ENCODE measurements at places on chromosomes 4 and X.

DNA sequence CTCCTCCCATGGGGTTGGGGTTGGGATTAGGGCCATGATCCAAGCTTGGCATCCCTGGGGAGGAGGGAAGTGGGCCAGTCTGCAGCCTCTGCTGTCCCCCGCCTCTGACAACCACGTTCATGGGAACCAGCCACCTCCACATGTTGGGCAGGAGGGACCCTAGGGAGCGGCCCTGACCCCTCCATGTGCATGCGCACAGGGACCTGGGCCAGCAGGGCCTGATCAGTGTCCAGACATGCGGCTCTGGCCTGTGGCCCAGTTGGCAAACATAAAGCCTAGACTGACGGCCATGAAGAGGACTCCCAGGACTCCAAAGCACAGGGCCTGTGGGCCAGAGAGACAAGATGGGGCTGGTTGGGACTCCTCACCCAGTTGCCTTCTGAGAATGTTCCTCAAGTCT is 11.3 kb downstream of the SLC38A5 start:
- DNase-seq: no peak

DNA sequence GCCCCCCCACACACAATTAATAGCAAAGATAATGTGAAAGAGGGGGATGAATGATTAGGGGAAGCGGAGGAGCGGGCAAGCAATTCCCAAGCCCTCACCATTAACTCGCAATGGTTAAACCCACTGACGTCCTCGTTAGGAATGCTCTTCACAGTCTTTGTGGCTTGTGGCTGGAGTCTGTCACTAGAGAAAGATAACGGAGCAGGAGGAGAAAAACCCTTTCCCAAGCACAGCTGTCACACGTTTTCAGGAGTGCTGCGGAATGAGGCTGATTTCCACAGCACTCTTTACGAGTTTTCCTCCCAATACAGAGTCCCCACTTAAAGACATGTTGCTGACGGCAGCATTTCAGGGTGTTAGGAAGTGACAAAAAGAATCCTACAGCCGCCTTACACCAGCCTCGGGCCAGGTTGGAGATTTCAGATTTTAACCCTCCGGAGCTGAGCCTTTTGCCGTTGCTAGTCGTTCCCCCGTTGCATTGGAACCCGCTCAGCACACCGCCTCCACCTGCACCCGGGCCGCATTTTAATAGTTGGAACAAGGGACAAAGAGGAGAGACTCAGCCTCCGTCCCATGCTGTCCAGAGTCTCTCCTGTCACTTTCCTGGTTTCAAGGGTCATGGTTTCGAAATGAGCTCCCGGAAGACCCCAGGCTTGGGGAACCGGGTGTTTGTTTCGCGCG is 92.2 kb downstream of the GEMIN8 start:
- no peak for DNase-seq

DNA sequence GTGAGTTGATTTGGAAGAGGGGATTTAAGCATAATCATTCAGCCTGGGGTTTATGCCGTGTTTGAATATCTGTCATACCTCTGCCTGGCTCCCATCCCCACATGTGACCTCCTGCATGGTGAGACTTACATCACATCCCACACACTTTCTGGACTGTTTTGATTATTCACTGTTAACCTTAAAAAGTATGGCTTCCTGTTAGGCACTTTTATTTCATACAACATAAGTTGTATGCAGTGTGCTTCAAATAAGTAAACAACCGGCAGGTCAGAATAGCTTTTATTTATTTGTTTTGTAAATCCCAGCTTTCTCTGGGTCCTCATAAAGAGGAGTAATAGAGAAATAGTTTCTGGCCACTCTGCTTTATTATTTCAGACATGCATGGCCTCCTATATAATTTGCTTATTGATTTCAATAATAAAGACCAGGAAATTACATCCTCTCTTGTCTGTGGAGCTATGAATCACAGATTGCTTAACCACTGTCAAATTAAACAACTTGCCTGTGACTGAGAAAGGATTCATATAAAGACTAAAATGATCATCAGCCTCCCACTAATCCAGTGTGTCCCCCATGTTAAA is 376.8 kb upstream of the ZFP42 start:
- DNase-seq: no peak

- DNase-seq: no peak
These were observed 669 bp downstream of the TMEM150C start for GRCh38 chr4:82560853-82561785.

DNA sequence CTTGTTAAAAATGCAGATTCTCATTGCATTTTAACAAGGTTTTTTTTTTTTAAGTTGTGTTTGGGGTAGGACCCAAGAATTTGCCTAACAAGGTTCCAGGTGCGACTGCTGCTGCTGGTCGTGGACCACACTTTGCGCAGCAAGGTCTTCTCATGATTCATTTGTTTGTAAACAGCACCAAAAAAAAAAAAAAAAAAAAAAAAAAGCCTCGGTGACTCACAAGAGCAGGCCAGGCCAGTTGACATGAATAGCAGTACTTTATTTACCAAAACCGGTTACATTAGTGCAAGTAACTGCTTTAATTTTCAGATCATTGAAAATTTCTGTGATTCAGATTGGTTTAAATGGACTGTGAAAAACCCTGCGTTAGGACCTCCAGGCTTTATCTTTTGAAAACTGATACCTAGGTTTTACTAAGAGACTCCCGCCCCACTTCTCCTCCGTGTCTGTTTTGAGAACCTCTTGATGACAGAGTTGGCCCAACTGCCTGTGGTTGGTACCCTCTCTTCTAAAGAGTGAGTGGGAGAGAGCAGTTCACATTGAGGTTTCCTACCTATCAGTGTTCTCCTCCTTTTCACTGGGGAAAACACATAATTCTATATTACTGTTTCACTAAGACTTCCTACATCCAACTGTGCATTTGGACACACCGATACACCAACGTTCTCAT is 86.2 kb downstream of the PHEX start:
- DNase-seq: no peak

- DNase-seq: no peak
These were observed 2.5 kb downstream of the USP51 start for GRCh38 chrX:55487143-55487542.

GRCh38 chrX:108420481-108420880 is 17.7 kb downstream of the COL4A6 start:
- DNase-seq: no peak

DNA sequence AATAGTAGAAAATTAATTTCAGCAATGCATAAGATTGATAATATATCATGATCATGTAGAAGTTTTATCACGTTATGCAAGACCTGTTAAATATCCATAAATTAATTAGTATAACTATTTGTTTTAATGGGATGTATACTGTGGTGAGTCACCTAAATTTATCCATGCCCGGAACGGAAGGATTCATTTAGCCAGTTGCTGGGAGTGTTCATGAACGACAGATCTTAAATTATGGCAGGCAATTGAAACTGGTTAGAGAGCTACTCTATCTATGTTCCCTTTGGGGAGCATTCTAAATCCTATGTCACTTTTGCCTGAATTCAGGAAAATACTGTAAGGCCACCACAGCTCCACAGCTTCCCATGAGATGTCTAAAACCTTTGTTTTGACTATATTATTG is 1950.5 kb upstream of the AGA start:
- DNase-seq: no peak

DNA sequence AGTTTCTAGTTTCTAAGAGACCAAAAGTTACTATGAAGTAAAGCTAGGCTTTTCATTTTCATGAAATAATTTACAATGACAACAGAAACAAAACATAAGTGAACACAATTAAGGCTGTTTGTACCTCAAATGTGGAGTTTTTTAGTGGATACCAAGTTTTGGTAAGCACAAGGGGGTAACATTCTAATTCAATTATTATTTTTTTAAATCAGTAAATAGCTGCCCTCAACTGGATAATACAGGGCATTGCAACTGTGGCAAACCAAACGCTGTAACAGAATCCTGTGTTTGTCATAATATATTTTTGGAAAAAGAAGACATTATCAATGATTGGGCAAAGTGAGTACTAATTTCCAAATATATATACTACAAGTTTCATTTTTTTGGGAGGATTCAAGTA is 150.3 kb downstream of the FBXW7 start:
- DNase-seq: no peak

DNA sequence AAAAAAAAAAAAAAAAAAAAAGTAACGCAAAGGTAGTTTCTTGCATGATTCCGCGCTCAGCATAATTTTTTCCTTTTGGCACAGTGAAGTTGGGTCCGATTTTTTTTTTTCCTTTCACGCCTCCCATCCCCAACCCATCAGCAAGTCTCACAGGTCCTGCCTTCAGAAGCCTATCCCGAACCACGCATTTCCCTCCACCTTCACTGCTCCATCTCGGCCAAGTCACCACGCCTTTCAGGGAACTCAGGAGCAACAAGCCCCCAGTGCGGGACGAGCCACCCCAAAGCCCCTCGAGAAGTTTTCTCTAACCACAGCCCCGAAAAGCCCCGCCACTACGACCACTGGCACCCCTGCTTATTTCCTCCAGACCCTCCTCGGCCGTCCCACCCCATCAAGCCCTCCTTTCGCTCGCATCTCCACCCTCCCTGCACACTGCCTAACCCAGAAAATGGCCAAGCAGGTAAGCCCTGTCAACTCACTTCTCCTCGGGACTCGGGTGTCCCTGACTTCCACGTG is 1.0 kb downstream of the SLBP start:
- DNase-seq: no peak

GRCh38 chr4:172631832-172632231 is 536.8 kb upstream of the GALNT7 start:
- no peak for DNase-seq

DNA sequence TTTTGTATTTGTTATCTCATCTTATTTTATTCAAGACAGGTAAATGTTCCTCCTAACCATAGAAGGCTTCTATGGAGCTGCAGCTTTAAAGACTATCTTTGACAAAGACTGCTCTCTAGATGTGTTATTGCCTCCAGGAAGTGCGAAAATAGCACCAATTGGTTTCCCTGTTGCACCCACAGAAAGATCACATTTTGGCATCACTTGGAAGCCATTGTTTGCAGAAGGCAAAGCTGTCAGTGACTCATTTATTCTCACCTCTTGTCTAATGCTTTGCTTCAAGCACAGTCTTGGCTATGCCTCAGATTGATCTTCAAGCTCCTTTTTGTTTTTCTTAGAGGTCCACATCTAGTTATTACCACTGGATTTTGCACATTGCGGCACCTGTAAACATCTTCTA is 150.3 kb downstream of the PCDH7 start:
- no peak for DNase-seq

GRCh38 chrX:22690116-22690515 is 309.6 kb upstream of the DDX53 start:
- DNase-seq: no peak

DNA sequence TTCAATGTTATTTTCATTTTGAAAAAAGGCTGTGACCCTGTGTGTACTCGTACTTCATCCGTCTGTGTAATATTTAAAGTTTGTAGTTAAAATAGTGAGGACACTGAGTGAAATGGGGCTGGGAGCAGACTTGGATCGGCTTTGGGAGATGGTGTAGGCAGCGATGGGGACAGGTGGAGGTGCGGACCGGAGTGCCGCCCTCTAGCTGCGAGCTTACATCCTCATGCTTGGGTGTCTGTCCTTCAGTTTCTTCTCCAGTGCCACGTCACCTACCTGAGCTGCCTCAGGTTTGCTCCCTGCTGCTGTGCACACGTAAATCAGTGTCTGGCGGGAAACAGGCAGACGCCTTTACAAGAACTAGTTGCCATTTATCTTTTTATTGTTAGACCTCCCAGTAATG is 146.1 kb downstream of the GPR143 start:
- no peak for DNase-seq

DNA sequence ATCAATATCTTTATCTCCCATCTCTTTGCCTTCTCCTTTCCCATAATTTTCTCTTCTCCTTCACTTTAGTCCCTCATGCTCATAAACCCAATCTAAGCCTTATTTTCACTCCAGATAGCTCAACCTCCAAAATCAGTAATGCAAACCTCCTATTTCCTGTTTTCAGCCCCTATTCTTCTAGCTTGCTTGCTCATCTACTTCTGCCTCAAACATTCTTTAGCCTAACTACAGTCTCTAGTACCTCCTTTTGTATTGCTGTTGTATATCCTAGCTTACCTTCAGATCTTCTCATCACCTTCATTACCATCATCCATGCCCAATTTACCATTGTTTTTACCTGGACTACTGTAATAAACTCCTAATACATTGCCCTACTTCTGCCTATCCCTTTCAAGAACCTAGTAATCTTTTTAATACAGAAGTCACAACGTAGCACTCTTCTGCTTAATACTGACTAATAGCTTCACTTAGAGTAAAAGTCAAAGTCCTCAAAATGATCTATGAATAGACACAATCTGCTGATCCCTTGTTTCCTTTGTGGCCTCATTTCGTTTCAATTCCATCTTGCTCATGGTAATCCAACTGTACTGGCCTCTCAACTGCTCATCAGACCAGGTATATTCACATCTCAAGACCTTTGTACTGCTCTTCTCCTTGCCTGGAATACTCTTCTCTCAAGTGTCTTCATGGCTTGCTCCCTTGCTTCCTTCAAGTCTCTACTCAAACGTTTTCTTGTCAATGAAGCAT is 123.4 kb downstream of the FAM13A start:
- DNase-seq: no peak

- DNase-seq: no peak
These were observed 34.1 kb upstream of the TMPRSS11F start for GRCh38 chr4:68163754-68164153.

DNA sequence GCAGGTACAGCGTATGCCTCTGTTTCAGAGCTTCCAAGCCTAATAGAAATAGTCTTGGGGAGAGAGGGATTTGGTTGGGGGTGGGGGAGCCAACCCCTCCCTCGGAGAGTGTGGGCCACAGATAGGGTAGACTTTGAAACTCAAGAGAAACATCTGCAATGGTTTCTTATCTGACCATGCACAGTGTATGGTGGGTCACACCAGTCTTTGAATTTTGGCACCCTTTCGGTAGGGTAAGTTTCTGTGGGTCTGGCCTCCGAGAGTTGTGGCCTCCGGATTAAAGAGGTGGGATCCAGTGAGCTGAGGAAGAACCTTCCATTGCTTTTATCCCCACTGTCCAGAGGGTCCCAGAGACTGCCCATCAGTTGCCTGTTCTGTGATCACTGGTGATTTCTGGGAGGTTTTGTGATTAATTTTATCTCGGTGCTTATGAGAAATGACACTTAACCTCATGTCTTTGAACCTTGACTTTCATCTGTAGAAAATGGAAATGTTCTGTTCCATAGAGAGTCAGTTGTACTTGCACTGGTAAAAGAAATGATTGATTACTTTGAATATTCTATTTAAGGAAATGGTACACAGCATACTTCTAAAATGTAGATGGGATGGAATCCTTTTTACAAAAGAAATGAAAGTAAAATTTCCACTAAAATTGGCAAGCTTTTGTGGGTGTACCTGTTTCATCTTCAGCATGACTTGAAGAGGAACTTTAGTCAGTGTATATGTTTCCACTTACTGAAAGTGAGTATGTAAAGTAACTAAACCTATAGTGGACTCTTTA is 62.7 kb downstream of the TMEM131L start:
- DNase-seq: no peak

DNA sequence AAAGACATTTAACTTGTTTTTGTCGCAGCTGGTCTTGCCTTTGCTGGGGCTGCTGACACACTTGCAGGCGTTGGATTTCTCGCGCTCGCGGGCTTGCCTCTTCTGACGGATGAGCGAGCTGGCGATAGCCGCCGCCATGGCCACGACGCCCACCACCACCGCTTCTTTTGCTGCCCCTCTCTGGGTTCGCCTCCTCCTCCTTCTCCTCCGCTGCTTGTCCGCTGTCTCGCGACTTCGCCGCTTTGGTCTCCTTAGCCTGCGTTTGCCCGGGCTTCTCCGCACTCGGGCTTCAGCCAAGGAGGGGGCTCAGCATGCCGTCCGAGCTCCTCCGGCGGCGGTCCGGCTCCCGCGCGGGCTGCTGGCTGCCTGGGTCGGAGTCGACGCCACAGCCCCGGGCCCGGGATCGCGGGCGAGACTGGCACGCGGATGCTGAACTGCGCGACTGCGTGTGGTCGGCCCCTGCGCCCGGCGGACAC is 613 bp downstream of the FGF13 start:
- no peak for DNase-seq
